ENCODE measurements at places on chromosomes 5 and 9.

DNA sequence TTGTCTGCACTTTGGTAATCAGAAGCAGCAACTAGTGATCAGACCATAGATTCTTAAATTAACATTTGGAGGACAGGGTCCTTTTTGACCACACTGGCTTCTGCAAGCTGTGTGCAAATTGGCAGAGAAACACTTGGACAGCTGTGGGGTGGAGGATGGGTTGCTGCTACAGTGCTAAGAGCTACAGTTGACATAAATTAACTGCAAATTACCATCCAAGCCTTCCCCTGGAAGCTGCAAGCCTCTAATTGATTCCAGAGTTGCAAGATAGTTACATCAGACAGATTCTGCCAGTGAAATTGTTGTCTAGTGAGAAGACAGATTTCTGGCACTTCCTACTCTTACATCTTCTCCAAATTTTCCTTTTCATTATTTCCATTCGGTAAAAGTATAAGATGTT lies 517.7 kb downstream of the DIRAS2 start:
- DNase-seq, result no peak

- no peak for DNase-seq
These were observed 33.0 kb upstream of the ANGPTL2 start for GRCh38 chr9:127155314-127155960.

DNA sequence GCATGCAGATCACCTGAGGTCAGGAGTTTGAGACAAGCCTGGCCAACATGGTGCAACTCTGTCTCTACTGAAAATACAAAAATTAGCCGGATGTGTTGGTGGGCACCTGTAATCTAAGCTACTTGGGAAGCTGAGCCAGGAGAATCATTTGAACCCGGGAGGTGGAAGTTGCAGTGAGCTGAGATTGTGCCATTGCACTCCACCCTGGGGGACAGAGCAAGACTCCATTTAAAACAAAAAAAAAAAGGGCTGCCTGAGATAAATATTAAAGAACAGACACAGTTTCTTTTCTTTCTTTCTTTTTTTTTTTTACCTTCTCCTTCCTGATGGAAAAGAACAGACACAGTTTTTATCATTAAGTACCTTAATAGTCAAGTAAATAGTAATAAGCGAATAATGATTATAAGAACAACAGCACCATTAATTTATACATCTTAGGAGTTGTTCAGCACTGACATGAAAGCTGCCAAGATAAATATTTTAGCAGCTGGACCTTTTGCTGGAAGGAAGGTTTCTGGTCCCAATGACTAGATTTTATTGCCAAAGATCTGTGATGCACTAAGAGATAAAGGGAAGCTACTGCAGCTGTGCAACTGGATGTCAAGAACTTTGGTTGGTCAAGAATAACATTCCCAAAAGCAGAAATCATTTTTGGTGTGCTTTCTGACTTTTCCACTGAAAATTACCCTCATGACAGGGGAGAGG lies 7.0 kb downstream of the CENPP start:
- no peak for DNase-seq

GRCh38 chr5:68395926-68396511 lies 180.5 kb downstream of the PIK3R1 start:
- DNase-seq, result no peak

DNA sequence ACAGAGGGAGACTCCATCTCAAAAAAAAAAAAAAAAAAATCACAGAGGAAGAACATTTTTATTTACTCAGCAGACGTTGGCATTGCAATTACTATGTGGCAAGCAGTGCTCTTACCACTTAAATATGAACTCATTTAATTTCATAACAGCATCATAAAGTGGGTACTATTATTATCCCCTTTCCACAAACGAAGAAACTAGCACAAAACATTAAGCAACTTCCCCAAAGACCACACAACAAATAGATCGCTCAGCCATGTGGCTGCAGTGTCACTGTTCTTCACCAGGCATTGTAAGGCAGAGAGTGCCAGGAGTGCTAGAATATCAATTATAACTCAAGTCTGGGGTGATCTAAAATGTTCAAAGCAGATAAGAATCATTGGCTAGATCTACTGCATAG lies 69.8 kb upstream of the PLPP6 start:
- no peak for DNase-seq

GRCh38 chr9:95383845-95384244 lies 66.3 kb upstream of the FANCC start:
- no peak for DNase-seq

GRCh38 chr9:135380311-135380960 lies 99.1 kb upstream of the PPP1R26 start:
- no peak for DNase-seq

DNA sequence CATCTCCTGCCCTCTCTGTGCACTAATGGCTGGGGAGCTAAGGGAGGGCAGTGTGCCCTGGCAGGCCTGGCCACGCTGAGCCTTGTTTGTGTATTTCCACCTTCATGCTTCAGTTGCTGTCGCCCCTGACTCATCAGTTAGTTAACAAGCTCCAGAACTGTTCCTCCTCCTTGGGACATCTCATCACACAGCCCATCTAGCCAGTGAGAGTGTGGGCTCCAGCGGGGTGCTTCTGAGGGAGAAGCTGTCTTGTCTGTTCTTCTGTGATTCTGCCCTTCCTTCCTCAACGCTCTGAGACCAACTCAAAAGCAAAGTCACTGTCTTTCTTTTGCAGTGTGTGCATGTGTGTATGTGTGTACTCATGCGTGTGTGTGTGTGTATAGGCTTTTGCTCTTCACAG lies 58.3 kb upstream of the CPEB4 start:
- DNase-seq, result no peak

GRCh38 chr9:16680975-16681651 lies 189.4 kb downstream of the BNC2 start:
- DNase-seq, result no peak

DNA sequence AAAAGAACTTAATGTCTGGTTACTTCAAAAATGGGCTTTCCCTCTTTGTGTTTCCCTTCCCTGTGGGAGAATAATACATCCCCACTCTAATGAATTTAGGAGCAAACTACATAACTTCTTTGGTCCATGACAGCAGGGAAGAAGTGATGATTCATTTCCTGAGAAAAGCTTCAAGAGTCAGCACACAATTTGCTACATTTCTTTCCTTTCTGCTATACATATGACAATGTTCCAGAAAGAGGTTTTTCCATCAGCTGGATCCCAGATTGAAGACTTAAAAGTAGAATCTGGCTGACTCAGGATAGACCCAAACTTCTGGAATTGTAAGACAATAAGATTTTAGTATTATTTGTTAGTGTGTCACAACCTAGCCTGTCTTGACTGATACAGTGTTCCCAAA lies 126.1 kb downstream of the DRD1 start:
- no peak for DNase-seq

- DNase-seq, result no peak
These were observed 1184.8 kb downstream of the DTWD2 start for GRCh38 chr5:117803533-117803932.

DNA sequence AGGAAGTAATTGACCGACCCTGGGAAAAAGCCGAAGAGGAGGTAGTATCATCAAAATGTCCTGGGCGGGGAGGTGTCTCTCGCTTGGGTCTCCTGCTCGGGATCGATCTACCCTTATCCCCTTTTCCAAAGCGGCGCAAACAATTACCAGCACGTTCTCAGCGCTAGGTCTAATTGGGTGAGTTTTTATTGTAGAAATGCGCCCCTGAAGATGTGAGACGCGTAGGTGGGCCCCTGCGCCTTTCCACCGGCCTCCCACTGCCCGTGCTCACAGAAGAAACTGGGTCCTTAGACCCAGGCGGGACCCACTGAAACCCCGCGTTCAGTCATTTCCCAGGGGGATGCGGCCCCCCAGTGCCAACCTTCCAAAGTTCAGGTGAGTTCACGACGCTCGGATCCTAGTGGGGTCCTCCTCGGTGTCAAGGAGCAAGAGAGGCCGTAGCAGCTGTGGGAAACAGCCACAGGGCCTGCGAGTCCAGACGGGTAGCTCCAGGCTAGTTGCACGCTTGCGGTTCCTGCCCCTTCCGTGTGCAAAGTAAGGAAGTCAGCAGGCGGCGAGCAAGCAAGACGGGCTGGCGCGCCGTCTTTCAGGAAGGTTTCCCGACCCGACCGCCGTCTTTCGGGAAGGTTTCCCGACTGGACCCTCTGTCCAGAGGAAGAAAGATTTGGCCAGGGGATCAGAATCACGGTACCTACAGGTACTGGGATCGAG lies 1.5 kb downstream of the SMIM32 start:
- peak; percentile 78 for DNase-seq

GRCh38 chr9:110994771-110995241 lies 43.5 kb downstream of the LPAR1 start:
- no peak for DNase-seq

GRCh38 chr9:93141771-93142483 lies 7.9 kb upstream of the NINJ1 start:
- no peak for DNase-seq

Data from GM23338 (cell line).